ENCODE measurements at places on chromosomes 11 and 22.

- no peak for DNase-seq
Measured at GRCh38 chr11:79896258-79896657, 455.4 kb upstream of the TENM4 start.

DNA sequence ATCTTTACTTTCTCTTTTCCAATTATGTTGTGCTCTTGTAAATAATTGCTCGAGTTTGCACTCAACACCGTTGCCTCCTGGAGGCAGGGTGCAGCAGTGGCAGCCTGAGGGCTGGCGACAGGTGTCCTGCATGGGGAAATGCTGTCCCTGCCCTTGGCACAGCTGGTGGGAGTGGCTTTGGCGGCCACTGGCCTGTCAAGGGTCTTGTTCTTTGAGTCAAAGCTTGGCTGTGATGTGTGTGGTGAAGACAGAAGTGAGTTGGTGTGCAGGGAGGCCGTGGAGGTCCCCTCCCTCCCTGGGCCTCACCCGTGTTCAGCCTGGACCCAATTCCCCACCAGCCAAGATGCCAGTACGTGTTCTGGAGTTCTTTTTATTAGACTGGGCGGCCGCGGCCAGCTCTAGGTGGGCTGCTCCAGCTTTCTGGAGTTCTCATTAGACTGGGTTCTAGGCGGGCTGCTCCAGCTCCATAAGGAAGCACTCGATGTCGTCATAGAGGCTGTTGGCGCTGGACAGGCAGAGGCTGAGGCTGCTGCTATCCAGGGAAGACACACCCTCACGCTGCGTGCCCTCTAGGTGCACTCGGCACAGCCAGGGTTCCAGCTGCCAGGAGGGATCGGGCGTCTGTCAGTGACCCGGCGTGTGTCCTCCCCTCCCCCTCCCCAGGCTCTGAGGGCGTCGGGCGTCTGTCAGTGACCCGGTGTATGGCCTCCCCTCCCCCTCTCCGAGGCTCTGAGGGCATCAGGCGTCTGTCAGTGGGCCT is 3.4 kb downstream of the IRF7 start:
- DNase-seq, result peak; percentile 18

GRCh38 chr11:62599901-62600300 is 1.8 kb downstream of the MTA2 start:
- no peak for DNase-seq

DNA sequence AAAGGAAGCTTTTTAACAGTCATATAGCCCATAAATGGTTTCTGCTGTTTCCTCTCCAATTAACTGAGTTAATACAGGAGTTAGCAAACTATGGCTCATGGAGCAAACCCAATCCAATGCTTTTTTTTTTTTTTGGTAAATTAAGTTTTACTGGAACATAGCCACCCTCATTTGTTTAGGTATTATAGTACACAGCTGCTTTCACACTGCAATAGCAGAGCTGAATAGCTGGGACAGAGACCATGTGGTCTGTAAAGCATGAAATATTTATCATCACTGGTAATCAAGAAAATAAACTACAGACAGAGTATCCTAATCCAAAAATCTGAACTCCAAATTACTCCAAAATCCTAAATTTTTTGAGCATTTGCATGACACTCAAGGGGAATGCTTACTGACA is 53.7 kb downstream of the RDX start:
- no peak for DNase-seq

DNA sequence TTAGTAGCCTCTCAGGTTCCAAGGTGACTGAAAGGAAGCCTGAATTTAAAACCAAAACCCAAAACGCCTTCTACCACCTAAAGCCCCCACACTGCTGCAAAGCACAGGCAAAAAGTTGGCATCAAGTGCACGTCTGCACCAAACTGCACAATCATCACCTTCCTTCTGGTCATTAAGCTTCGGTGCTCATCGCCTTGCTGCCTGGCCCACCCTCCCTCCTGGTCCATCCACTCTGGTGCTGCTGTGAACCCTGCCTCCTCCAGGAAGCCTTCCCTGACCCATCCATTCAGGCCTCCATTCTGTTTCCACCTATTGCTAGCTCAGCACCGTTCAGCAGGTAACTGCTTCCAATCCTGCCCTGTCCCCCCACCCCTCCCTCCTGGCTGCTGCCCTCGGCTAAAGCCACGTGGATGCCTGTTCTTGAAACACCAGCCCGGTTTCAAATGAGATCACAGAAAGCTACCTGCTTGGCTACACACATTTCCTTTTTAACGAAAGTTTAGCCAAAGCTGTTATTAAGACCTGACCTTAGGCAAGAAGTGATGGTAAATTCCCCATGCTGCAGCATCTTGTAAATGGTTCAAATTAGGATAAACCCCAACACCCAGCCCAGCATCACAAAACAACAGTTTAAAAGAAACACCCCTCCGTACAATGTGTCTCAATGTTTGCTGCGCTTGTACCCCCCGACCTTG is 53.8 kb upstream of the CD5 start:
- DNase-seq, result no peak

GRCh38 chr11:19493446-19494213 is 219.0 kb upstream of the NAV2 start:
- DNase-seq, result no peak

Measured in AG10803 (cell line).